Natural killer cell treated with Interleukin-12 subunit alpha and Interleukin-12 subunit beta and Interleukin-15 and Interleukin-18, amount 100 ng/mL, for 72 hours (primary cell): ENCODE measurements at places on chromosomes 7 and 10. TPM values are rescaled to one million over a fixed set of nuclear protein-coding genes. Genes with fewer than 3 reads are reported as not detected.

GRCh38 chr10:118045837-118046394, 825 bp downstream of the RAB11FIP2 start:
- no peak for DNase-seq

Gene HMX2
- not detected for total RNA-seq

DNA sequence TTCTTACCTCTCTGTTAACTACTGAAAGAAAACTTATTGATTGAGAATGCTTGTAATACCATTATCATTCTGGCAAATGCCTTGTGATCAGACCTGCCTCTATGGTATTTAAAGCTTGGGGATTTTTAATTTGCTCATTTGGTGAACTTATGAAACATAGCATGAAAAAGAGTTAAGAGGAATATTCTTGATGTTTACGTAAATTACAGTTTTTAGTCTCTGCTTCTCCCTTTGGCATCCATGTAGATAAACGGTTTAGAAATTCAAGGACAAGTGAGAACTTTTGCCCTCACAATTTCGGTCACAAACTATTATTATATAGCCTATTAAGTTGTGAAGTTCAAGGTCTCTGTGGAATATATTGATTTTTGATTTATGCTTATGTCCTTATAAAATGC, 11.2 kb upstream of the CELF2 start:
- DNase-seq = no peak

- DNase-seq = no peak
Measured at GRCh38 chr7:140261522-140261921, 84.7 kb upstream of the KDM7A start.

Gene NPC1L1
- 0.12 TPM for total RNA-seq

Gene KEL
- not detected for total RNA-seq

DNA sequence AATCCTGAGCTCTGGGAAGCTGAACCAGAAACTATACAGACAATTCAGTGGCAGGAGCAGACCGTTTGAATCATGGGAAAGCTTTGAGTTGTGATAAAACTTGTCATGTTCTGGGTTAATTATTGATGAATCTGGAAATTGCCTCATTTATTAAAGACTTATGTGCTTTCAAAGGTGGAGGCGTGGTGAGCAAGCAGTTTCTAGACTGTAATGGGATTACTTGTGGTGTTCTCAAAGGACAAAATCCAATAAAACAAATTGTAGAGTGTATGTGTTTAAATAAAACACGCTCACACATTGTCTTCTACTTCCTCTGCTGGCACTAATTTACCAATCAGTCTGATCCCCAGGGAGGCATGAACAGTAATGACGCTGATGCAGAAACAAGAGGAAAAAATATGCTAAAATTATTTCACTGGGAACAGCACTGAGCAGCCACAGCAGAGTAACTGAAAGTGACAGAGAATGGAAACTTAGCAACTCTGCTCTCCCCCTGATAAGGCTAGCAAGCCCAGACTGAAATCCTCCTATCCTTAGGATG, 25.1 kb downstream of the PARD3 start:
- DNase-seq = no peak

- no peak for DNase-seq
Measured at GRCh38 chr10:110459600-110459999, 38.1 kb upstream of the DUSP5 start.

GRCh38 chr7:16546921-16547505, 20.4 kb downstream of the LRRC72 start:
- DNase-seq = no peak

Gene IGF2BP3
- total RNA-seq = 0.95 TPM

Gene RELN
- total RNA-seq = not detected

DNA sequence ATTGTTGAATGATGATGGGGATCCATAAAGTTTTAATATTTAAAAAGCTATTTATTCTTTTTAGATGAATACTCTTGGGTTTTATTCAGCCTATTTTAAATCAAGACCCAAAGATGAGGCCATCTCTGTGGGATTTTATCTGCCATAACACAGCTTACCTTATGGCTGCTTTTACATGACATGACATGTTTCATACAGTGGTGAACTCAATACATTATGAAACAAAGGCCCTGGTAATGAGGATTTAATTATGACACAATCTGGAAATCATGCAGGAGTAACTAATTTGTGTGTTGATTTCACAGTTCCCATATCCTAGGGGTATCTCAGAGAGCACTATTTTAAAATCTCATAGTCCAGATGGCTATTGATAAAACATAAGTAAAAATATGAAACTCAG, 661.8 kb upstream of the FZD8 start:
- DNase-seq = no peak
